ENCODE measurements at places on chromosomes 6 and 20.

- no peak for DNase-seq
These were observed 159.9 kb downstream of the MMS22L start for GRCh38 chr6:97123112-97123511.

DNA sequence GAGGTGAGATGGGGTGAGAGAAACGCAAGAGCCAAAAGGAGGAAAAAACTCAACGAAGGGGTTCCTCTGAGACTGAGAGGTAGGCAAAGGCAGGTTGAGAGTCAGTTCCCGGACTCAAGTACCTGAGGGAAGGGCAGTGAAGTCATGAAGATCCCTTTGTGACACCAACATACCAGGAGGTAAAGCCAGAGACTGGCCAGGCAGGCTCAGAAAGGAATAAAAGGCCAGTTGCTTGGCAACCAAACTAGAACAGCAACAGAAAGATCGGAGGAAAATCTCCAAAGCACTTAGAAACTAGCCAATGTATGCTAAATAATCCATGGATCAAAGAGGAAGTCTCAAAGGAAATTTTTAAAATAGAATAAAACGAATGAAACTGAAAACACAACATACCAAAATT lies 209.8 kb upstream of the PROKR2 start:
- DNase-seq: no peak

GRCh38 chr6:83536034-83536646 lies 23.8 kb downstream of the PRSS35 start:
- DNase-seq: no peak

GRCh38 chr6:21501021-21501354 lies 92.6 kb upstream of the SOX4 start:
- DNase-seq: no peak

DNA sequence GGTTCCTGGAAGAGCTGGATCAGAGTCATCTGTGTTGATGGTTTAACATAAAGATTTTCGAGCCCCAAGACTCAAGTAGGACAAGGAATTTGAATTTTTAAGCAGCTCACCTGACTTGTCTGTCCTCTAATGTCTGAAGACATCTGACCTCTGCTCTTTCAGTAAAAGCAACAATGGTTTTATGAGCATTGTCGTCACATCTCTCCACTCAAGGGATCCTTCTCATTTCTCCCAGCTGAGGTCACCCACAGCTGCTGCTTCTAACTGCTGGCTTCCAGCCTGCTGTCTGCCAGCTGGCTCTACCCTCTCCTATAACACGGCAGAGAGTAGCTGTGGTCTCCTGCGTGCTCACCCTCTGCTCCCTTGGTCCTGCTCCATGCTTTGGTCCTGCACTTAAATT lies 24.7 kb upstream of the HDAC2 start:
- no peak for DNase-seq

DNA sequence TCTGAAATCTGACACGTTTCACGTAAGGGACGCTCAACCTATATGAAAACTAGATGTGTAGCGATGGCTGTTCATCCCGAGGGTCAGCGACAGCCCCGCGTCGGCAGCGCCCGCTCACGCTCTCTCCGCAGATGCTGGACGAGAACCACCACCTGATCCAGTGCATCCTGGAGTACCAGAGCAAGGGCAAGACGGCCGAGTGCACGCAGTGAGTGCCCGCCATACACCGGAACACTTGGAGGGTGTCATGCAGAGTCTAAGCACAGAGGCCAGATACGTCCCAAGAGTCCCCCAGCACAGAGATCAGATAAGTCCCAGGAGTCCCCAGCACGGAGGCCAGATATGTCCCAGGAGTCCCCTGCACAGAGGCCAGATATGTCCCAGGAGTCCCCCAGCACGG lies 15.0 kb downstream of the SS18L1 start:
- no peak for DNase-seq

- DNase-seq: no peak
These were observed 7.3 kb upstream of the NAA20 start for GRCh38 chr20:20009784-20010253.

DNA sequence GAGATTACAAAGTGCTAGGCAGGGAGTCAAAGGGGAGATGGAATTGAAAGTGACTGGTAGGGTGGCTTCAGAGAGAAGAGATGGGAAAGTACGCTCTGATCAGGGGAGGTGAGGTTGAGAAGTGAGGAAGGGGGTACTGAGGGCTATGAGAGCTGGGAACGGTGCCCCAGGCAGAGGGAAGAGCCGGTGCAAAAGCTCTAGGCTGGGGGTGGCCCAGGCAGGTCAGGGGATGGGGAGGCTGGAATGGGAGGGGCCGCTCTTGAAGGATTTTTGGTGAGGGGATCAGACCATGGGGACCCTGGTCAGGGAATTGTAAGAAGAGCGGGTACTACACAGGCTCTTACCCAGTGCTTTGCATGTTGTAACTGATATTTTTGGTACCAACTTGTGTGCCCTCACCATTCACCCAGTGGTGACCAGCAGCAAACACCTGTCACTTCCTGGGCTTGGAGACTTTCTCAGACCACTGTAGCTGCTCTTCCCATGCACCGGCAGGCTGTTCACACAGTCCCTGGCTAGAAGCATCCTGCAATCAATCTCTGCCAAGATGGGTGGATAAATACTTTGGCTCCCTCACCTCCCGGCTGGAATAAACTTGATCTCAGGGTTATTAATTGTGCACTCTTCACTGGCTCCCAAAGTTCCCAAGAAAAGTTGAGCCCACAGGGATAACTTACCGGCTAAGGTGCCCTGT lies 24.0 kb downstream of the PCK1 start:
- DNase-seq: no peak

DNA sequence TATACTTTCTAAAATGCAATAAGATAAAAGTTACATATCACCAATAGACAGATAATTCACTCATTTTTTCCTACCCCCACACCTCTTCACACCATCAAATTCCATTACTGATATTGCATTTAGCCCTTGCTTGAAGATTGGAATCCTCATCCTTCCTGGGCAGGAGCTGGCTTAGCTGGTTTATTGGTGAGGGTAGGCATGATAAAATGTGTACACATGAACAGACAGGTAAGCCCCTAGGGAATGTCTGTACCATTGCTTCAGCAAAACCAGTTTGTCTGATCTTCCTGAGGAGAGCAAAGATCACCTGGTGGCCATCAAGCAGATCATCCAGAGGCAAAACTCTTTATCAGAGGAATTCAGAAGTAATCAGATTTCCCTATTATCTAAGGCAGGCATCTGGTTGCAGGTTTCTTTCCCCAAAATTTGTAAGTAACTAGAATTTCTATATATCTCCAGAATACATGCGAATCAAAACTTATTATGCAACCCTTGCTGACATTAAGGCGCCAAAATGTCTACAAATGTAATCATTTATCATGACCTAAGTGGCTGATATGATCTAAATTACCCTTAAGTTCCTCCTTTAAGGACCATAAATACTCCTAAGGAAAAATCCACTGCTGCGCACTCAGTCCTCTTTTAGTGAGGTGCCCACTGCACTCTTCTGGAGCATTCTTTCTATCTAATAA lies 6.6 kb upstream of the FABP7 start:
- no peak for DNase-seq

GRCh38 chr6:93420163-93420795 lies 920 bp upstream of the EPHA7 start:
- no peak for DNase-seq

- no peak for DNase-seq
These were observed 144.2 kb downstream of the PREX1 start for GRCh38 chr20:48683467-48684175.

GRCh38 chr6:158648682-158649131 lies 1.1 kb upstream of the SYTL3 start:
- peak; percentile 31 for DNase-seq

- DNase-seq: no peak
These were observed 8.2 kb downstream of the CYB5R4 start for GRCh38 chr6:83867527-83868161.

GRCh38 chr6:168025831-168026710 lies 28.6 kb downstream of the KIF25 start:
- DNase-seq: no peak

GRCh38 chr20:916125-916799 lies at the start of gene ANGPT4:
TSS of gene ANGPT4 (minus strand) at chr20:916334. CDS start at chr20:916214, 120 bp downstream.
- DNase-seq: no peak
